ENCODE measurements at places on chromosomes 4 and X.

GRCh38 chr4:55757356-55757952 lies 62.1 kb upstream of the EXOC1L start:
- no peak for DNase-seq

DNA sequence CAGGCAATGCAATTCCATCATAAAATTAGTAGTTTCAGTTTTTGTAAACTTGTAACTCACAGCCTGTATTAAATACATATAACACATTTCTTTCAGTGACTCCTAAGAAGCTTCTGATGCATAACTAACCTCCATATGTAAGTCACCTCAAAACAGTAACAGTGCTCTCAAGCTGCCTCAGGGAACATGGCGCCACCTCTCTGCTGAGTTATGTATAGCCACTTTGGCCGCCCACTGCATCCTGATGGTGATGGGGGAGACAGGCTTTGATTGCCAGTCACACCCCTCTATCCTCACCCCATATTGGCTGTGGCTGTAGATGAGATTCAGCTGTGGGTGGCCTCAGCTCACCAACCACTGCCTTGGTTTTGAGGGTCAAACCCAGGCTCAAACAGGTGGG lies 54.3 kb downstream of the LRBA start:
- DNase-seq = no peak

DNA sequence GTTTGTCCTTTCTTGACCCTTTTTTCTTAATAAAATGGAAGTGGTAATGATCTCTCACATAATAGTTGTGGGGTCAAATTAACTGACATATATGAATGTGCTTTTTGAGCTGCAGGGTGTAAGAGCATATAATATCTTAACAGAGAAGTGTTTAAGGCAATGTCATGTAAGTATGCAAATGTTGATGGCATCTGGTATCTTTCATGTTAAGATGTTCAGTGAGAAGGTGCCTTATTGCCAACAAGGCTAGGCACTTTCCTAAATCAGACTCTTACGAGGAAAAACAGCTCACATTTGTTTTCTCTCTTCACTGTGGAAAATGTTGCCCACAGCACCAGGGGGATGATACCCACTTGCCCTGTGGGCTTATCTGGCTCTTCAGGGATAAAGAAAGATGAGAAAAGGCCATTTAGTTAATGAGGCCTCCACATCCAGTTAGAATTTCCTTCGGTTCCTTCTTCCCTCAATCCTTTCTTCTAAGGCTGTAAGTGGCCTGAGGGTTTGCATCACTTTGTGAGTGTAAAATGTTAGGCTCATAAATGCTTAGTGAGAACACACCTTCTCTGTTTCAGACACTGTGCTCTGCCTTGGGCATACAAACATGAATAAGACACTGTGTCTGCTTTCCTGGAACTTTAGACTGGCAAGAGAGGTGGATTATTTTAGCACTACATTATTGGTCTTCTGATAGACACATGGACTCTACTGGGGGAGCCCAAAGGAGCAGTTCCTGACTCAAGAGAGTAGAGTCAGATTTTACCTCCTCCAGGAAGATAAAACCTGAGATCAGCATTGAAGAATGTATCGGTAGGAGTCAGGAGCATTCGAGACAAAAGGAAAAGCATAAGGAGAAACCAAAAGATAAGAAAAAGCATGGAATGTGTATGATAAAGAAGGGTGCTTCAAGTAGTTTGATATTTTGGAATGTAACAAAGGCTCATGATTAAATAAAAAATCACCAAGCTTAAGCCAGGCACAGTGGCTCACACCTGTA lies 135.5 kb downstream of the SOWAHB start:
- no peak for DNase-seq

DNA sequence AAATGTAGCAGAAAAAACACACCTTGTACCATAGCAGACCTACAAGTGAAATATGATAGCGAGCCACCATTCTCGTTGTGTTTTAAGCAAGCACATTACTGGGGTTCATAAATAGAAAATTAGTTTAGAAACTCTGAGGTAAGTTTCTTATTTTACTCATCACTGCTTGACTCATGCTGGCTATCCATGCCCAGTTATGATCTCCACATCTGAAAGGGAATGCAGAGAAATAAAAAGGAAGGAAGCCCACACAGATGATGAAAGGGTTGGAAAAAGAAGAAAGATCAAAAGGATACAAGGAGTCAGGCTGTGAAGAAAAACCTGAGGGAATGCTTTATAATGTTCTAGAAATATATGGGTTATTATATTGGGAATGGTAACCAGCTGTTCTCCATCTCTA lies 54.5 kb downstream of the CAMK2D start:
- DNase-seq = no peak

GRCh38 chr4:80336582-80336981 lies 1.1 kb downstream of the CFAP299 start:
- no peak for DNase-seq

DNA sequence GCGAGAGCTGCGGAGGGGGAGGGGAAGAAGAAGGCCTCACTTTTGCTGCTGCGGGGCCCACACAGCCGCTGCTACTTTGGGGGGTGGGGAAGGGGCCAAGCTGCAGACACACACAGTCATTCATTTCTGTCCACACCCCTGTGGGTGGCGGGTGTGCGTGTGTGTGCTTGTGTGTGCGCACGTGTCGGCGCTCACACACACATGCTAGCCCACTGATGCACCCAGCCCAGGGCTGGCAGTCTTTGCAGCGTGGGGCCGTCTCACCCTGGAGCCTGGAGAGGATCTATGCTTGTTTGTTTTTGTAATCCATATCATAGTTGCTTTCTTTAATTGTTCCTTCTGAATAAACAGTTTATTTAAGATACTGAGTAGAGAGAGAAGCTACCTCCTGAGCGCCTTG lies 4.0 kb downstream of the DUSP9 start:
- no peak for DNase-seq

DNA sequence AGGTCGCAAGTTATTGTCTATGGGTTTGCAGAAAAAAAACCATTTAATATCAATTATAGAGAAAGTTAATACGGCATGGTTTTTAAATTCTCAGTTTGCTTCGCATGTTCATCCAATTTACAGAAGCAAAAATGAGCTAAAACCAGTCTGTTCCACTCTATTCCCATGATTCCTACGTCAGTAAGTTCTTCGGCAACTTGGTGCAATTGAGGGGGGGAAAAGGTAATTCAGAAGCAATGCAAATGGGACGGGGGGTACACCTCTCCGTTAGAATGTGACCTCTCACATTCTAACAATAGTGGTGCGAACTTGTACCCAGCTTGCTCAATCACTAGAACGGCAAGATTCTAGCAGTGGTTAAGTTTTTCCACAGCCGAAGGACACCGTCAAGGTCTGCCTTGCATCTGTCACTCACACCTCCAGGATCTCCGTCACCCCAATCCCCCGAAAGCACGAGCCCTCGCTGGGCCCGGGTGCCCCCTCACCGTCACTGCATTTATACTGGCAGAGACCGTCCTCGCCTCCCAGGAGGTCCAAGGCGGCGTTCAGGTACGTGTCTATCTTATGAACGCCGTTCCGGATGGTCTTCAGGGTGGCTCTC lies 653 bp downstream of the PLA2G12A start:
- no peak for DNase-seq

DNA sequence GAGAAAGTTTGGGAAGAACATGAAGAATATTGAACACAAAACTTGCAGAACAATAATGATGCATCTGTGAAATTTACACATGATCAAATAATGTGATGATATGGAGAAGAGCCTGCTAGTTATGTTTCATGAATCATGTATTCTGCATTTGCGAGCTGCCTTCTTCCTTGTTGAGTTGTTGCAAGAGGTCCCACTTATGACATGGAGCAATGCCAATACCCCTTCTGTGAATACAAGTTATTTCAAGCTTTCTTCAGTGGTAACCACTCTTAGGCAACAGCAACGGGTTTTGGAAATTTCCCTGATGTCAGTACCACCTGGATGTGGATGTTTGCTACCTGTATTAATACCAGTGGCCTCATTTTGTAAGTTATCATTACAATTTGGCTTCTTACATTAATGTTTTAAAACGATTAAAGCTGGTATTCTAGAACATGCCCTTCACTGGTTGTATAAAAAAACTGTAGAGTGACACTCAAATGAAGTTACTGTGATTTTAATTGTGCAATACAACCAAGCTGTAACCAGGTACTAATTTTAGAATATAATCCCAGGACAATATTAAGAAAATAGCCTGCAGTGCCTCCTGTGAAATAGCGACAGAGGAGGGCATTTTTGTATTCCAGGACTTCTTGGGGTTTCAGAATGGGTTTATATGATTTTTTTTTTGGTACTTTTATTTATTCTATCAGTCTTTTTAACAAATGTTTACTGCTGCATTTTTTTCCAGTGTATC lies 25.3 kb downstream of the IQCM start:
- no peak for DNase-seq

DNA sequence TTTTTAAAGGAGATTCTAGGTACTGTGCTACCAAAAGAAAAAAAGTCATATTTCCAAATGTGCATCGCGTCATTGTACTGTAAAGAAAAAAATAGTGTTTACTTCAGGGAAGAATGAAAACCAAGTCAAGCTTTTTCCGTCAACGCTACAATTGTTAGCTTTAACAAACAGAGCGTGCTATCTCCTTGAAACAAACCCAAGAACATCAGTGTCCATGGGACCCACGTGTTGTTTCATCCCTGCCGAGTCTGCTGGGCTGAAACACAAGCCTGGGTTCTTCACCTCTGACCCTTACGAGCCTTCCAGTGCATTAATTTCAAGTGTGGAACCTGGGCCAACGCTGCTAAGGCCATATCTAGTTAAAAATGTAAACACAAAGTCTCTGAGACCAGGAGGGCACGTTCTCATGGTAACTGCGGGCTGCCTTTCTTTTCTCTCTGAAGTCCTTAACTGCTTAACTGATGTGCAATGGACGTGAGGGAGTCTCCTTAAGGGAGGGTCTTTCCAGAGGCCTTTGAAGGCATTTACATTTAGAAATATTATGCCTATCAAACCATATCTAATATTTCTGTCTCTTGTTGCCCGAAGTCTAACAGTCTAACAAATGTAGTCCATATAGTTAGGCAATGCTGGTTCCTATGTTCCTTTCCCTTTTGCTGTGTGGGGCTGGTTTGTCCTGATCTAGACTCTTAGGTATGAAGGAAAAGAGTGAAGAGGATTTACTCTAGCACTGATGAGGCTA lies 36.3 kb downstream of the ING2 start:
- DNase-seq = no peak

- DNase-seq = no peak
These were observed 133.4 kb downstream of the AREG start for GRCh38 chr4:74578329-74578728.

DNA sequence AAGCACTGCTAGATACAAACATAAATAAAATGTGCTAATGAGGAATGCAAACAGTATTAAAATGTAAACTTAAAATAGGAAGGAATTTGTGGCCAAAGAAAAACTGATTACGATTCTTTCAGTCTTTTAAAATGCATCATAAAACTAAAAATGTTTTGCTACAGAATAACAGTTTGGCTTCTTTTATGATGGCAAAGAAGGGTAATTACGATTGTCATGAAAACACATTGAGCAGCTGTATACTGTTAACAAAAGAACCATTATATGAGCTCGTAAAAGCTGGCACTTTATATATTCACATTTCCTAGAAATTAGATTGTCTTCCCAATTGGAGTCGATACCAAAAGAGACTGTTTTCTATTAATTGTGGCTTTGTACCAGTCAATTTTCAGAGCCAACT lies 290.4 kb downstream of the NR3C2 start:
- DNase-seq = no peak

DNA sequence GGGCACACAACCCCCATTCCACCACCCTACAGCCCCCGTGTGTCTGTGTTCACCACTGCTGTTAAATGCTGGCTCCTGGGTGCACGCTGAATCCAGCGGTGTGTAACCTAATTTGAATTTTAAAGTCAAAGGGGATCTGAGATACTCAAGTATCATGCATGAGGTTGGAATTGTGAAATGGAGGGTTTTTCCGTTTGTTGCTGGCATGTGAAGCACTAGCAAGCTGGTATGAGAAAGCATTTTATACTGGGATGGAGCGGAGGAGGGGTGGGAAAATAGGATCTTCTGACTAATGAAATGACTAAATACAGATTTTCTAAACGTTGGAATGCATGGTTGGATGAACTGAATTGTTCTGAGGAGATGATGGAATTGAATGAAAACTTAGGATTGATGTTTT lies 36.9 kb upstream of the FAT1 start:
- DNase-seq = no peak

DNA sequence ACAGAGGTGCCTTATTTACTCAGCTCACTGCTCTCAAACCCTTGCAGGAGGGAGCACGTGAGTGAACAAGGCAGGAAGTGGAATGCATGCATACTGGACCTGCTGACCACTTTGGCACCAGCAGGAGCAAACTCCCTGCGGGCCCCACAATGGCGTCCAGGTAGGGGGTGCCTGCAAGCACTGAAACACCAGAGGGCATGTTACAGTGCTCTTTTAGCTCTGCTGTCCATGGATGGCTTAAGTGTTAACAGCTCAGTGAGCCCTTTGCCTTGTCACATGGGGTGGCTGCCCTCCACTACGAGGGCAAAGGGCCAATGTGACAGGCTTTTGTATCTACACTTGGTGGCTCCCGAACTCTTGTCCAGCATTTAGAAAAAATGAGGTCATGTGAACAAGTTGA lies 199.5 kb upstream of the UGT8 start:
- DNase-seq = no peak

DNA sequence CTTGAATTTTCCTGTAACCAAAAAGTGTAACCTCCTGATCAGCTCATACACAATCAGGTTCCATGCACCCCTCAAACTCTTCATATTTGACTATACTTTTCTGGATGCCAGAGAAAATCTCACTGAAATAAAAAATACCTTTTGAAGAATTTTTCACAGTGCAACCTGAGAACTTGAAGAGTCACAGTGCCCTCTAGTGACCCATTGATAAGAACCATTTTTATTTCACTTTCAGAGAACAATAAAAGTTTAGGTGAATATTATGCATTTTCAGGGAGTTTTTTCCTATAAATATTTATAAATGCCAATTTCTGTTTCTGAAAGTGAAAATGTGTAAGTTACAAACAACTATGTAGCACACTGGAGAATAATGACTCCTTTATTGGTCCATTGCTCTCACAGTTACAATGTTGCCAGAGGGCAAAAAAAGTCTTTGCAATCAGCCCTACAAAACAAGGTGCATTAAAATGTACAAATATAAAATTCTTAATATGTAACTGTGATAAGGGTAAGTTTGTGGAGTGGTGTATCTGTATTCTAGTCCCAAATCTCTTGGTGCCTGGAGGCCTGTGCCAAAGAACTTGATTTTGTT lies 153.6 kb upstream of the INTU start:
- no peak for DNase-seq

DNA sequence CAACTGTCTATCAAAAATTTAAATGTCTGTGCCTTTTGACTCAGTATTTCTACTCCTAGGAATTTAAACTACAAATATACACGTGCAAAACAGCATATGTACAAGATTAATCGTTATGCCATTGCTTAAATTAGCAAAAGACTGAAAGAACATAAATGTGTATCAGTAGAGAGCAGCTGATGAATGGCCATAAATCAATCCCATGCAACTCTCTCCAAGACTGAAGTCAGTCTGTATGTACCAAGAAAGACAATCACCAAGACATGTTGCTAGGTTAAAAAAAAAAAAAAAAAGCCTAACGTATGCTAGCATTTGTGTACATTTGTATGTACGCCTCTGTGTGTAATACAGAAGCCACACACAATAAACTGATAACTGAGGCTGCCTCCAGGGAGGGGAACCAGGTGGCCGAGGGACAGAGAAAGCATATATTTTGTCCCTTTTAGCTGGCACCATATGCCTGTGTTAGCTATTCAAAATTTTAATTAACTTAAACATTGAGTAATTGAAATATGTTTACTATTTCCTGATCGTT lies 130.7 kb downstream of the SH3KBP1 start:
- no peak for DNase-seq

GRCh38 chr4:48015678-48016077 lies 803 bp downstream of the CNGA1 start:
- no peak for DNase-seq

GRCh38 chrX:41047878-41048534 lies 37.2 kb upstream of the USP9X start:
- DNase-seq = no peak

All from activated naive CD4-positive, alpha-beta T cell treated with anti-CD3 and anti-CD28 coated beads, Interleukin-2, amount 50 U/mL, for 16 hours (primary cell).